T follicular helper cell (primary cell): ENCODE measurements at places on chromosomes 3 and 15.
A peak's percentile ranks its signal among the peaks of the same experiment; 100 is the strongest.

DNA sequence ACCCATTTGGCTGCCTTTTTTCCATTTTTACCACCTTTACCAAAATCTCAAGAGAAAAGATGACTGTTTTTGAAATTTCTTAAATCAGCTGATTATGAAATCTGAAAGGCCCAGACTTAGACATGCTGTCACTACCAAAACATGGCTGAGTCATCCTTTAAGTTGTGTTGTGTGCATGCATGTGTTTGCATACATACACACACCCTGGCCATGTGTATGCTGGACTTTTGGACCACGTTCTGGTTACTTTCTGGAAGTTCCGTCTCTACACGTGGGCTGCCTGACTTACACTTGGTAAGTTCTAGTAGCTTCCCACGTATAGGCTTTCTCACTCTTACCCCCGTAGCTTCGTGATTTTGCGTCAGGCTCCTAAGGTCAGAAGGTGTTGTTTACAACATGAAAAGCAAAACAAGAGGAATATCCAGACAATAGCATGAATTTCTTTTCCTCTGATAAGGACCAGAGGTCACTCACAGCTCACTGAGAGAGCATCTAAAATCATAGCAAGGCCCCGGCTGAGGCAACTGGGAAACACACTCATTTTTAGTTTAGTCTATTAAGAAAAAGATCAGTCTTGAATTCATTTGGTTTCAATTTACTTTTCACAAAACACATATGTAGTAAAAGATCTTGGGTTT is 62.4 kb downstream of the COL8A1 start:
- DNase-seq = no peak

DNA sequence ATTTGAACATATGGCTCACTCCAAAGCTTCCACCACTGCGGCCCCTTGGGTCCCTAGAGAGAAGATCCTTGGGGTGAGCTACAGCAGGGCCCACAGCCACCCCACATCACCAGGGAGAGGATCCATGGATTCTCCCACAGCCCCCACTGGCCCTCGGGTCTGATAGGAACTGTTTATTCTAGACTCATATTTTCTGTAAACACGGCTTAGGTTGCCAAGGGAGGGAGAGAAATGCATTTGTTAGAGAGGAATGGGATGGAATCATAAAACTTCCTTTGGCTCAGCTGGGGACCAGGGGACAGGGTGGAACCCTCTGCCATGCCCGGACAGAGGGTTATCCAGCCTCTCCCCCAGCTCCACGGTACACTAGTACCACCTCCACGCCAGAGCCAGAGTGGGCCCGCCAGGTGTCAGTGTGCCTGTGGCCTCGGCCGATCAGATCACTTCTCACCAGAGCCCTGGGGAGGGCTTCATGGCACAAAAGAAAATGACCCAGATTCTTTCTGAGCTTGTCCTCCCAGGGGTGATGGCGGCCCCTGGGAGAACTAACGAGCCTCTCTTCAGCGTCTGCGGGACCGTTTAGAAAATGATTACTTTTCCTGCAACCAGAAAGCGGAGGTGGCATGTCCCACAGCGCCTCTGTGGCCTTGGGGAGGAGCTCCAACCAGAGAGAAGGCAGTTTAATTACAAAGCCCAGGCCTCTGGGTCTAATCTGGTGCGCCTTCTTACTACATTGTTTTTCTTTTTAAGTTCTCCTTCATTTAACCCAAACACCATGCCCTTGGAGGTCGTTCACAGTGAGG is 33.7 kb downstream of the ADCY5 start:
- no peak for DNase-seq

- DNase-seq = no peak
Measured at GRCh38 chr3:69558912-69559311, 173.0 kb upstream of the FRMD4B start.

DNA sequence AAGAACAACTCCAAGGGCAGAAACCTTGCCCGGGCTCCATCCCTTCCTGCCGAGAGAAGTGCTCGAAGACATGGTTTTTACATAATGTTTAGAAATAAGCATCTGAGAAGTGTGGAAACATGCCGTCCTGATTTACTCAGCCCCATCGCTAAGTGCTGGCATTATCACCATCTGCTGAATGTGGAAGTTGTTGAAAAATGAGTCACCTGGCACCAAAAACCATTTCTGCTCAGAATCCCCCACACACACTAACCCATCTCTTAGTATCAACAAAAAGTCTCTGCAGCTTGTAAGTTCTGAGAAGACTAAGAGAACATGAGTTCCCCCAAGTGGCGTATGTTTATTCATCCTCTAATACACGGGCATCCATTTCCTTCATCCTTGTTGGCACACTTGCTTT is 51.0 kb upstream of the ARL8B start:
- DNase-seq = no peak

DNA sequence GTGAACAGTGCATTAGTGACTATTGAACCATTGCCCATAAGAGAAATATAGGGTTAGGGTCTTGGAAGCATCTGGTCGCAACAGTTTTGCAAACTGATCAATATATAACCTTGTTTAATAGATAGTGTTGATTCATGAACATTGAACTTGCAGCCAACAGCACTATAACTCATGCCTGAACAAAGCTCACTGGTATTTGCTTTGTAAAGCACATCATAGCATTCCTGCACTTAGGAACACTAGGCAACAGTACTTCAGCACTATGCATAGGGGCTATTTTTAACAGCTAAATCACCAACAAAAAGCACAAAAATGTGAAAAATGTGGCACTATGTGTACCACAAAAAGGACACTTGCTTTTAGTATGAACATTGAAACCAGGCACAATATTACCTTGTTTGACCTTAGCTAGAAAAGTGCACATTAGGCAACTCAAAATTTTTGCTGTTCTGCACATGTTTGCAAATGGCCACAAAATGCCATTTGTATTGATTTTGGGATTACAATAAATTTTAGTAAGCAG is 68.0 kb downstream of the OXNAD1 start:
- no peak for DNase-seq

DNA sequence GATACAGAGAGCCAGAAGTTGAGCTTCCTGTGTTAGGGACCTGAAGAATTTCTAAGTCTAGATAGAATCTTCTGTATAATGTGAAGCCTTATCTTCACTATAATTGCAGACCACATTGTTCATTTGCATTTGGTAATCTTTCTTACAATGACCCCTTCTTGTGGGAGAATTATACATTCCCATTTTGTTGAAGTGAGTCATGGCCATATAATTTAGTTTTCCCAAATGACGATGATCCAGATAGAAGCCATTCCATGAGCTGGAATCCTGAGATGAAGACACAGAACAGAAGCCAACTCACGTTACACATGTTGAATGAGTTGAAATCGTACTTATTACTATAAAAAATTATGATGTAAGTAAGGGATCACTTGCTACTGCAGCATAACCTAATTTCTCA is 187.8 kb downstream of the TUSC7 start:
- no peak for DNase-seq

DNA sequence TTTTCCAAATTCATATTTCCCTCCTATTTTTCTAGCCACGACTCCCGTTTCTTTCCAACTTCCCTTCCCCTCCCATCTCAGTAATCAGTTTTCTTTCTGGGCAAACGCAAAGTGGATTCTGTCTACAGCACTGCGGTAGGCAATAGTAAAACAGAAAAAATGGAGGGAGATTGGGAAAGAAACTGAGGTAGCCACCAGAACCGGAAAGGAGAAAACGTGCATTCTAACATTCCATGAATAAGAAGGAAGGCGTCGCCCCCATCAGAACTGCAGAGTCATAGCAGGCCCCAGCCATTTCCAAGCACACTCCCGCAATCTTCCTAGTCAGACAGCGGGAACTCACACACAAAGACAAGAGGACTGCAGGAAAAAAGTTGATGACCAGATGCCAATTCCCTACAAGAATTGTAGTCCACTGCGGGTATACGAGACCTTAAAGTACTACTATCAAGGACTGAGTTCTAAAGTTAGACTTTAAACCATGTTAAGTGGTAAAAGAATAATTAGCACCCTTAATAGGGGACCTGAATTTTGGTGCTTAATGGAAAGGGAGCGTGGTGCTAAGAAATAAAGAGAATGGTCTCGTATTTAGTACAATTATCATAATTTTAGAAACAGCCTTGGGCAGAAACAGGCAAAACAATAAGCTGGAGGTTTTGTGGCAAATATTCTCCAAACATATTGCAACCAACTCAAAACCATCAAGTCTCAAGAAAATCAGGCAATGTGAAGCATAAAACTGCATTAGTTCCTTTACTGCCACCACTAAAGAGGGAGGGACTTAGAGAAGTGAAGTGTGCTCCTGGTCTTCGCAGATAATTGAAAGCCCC is 1.4 kb downstream of the PFN2 start:
- no peak for DNase-seq

DNA sequence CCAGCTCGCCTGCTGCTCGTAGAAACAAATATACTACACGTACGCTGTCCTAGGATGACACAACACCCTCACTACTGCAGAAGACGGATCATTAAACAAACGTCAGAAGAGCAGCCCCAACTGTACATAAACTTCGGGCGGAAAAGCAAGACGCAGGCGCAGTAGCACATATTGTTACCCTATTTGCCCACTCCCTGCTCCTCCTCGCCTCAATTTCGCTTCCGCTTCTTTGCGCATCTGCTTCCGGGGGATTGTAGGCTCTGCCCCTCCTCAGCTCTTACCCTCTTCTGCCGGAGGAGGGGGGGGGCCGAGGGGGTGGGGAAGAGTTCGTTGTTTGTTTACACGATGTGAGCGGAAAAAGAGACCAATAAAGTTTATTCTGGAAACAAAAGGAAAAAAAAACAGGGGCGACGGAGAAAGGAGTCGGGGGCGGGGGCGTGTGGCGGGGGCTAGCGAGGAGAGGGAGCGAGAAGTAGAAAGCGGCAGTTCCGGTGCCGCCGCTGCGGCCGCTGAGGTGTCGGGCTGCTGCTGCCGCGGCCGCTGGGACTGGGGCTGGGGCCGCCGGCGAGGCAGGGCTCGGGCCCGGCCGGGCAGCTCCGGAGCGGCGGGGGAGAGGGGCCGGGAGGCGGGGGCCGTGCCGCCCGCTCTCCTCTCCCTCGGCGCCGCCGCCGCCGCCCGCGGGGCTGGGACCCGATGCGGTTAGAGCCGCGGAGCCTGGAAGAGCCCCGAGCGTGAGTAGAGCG is at the start of gene PIK3CA:
Gene PIK3CA (plus strand): TSS at position 485 of the 743 bp plus-strand sequence. CDS start 50,469 bp downstream, outside the sequence.
- DNase-seq = peak; percentile 95

GRCh38 chr15:78415284-78415683 is 22.7 kb upstream of the IREB2 start:
- no peak for DNase-seq

GRCh38 chr15:90829942-90830440 is 38.4 kb upstream of the FURIN start:
- no peak for DNase-seq

DNA sequence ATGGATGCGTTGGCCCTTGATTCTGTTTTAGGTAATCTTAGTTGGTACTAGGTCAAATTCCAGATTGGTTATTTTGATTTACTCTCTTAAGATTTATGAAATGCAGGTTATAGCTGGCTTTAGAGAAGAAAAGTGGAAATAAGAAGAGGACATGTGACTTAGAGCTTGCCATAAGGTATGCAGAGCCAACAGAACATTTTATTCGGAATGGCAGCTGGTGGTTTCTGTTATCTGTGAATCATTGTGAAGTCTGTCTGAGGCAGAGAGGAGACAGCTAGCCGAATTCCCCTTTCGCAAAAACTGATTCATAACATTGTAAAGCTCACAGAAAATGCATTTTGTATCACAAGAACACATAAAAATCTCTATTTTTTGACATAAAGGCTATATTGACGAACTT is 82.1 kb downstream of the FILIP1L start:
- DNase-seq = no peak

DNA sequence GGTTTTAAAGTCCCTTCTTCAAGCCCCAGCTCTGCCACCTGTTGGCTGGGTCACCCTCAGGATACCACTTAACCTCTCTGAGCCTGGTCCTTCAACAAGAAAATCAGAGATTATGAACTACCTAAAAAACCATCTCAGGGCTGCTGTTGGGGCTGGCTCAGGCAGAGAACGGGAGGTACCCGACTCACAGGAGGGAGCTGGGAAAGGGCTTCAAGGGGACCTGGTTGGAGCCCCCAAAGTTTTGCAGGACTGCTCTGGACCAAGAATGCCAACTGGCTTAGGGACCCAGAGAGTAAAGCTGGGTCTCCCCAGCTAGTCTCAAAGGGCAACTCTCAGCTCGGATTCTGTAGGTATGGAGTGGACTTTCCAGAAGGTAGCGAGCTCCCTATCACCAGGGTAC is 41.5 kb downstream of the WNT7A start:
- DNase-seq = no peak

GRCh38 chr3:195017151-195017550 is 253.8 kb downstream of the XXYLT1 start:
- no peak for DNase-seq

- no peak for DNase-seq
Measured at GRCh38 chr3:79874646-79875045, 106.8 kb upstream of the ROBO1 start.

DNA sequence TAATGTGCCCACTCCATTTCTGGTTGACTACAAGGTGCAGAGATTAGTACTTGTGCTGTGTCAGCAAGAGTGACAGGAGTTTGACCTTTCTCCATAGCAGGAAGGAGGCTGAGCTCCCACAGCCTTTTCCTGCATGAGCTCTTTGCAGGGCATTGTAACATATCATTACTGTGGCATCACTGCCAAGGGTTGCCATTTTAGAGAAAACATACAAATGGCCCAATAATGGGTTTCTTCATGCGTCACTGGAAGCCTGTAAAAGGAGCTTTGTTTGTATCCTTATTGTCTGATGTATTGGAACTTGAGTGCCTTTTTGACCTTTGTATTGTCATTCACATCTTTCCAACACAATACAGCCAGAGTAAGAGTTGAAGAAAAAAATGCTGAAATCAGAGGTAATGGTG is 323.0 kb upstream of the CDIN1 start:
- no peak for DNase-seq

- DNase-seq = no peak
Measured at GRCh38 chr3:177495566-177495965, 298.3 kb upstream of the TBL1XR1 start.

GRCh38 chr3:27458929-27459328 is 25.3 kb downstream of the SLC4A7 start:
- DNase-seq = no peak

- no peak for DNase-seq
Measured at GRCh38 chr3:71659864-71660591, 65.2 kb downstream of the EIF4E3 start.

GRCh38 chr3:134998158-134998557 is 203.1 kb downstream of the EPHB1 start:
- DNase-seq = no peak

DNA sequence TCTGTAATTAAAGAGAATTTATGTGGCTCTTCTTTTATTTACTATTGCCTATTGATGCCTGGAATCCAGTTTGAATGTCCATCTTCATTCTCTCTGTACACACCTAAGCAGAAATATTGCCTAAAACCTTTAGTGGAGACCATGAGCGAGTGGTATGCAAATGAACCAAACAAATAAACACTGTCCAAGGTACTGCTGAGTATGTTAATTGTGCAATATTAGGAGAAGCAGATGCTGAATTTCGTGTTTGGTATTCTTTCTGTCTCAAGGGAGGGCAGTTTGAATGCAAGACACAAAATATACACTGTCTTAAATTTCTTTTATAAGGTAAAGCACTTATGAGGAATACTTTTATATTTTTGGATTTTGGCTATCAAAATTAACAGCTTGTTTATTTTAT is 440.9 kb downstream of the RBMS3 start:
- DNase-seq = no peak

GRCh38 chr15:61047783-61048182 is 181.3 kb downstream of the RORA start:
- DNase-seq = no peak

GRCh38 chr3:50550079-50550736 is 17.3 kb downstream of the C3orf18 start:
- peak; percentile 46 for DNase-seq
